Naive thymus-derived CD4-positive, alpha-beta T cell (primary cell): ENCODE measurements at places on chromosomes 13 and 19. TPM values are rescaled to one million over a fixed set of nuclear protein-coding genes. Genes with fewer than 3 reads are reported as not detected.

Gene MISP3
- polyA plus RNA-seq = 0.19 TPM

Gene RUVBL2
- polyA plus RNA-seq = 72.9 TPM

Gene DIRAS1
- not detected for polyA plus RNA-seq

Gene NKG7
- 9.8 TPM for polyA plus RNA-seq

Gene ZNF490
- polyA plus RNA-seq = 5.3 TPM

Gene CNFN
- not detected for polyA plus RNA-seq

Gene ATP4A
- polyA plus RNA-seq = not detected

Gene CEACAM6
- not detected for polyA plus RNA-seq

Gene SYDE1
- polyA plus RNA-seq = 0.12 TPM

Gene PDX1
- polyA plus RNA-seq = not detected

Gene KLK14
- not detected for polyA plus RNA-seq

Gene MCF2L
- 4.7 TPM for polyA plus RNA-seq

Gene SHC2
- polyA plus RNA-seq = not detected

Gene ZNF564
- polyA plus RNA-seq = 15.3 TPM

Gene GFY
- not detected for polyA plus RNA-seq

Gene PABPC3
- 0.21 TPM for polyA plus RNA-seq

Gene NLRP7
- not detected for polyA plus RNA-seq

Gene LRP3
- polyA plus RNA-seq = not detected

Gene KLK4
- not detected for polyA plus RNA-seq

Gene ZNF135
- polyA plus RNA-seq = 3.3 TPM

Gene NKPD1
- 0.41 TPM for polyA plus RNA-seq

Gene CTXN1
- not detected for polyA plus RNA-seq

Gene KRTDAP
- polyA plus RNA-seq = not detected

Gene SPIB
- 0.46 TPM for polyA plus RNA-seq

Gene CEACAM5
- polyA plus RNA-seq = not detected

Gene ZNF560
- polyA plus RNA-seq = not detected

Gene JUNB
- 690 TPM for polyA plus RNA-seq

Gene IQCN
- 0.19 TPM for polyA plus RNA-seq

Gene CYSLTR2
- polyA plus RNA-seq = 1.1 TPM

Gene SLC46A3
- polyA plus RNA-seq = 39.8 TPM

Gene MRPL57
- 53.4 TPM for polyA plus RNA-seq

Gene SPHK2
- polyA plus RNA-seq = 11.2 TPM

Gene ZNF610
- 2.0 TPM for polyA plus RNA-seq

Gene KCNN1
- polyA plus RNA-seq = not detected

Gene GAPDHS
- polyA plus RNA-seq = not detected

Gene RHPN2
- polyA plus RNA-seq = 0.21 TPM

Gene PSMC4
- polyA plus RNA-seq = 73.5 TPM

Gene PALM3
- polyA plus RNA-seq = not detected

Gene ADGRE2
- polyA plus RNA-seq = 0.07 TPM

Gene CGB5
- not detected for polyA plus RNA-seq

Gene TMC4
- polyA plus RNA-seq = not detected
